ENCODE measurements at places on chromosomes 12 and 14.

- no peak for DNase-seq
These were observed 286.5 kb downstream of the SOX5 start for GRCh38 chr12:23662966-23663365.

DNA sequence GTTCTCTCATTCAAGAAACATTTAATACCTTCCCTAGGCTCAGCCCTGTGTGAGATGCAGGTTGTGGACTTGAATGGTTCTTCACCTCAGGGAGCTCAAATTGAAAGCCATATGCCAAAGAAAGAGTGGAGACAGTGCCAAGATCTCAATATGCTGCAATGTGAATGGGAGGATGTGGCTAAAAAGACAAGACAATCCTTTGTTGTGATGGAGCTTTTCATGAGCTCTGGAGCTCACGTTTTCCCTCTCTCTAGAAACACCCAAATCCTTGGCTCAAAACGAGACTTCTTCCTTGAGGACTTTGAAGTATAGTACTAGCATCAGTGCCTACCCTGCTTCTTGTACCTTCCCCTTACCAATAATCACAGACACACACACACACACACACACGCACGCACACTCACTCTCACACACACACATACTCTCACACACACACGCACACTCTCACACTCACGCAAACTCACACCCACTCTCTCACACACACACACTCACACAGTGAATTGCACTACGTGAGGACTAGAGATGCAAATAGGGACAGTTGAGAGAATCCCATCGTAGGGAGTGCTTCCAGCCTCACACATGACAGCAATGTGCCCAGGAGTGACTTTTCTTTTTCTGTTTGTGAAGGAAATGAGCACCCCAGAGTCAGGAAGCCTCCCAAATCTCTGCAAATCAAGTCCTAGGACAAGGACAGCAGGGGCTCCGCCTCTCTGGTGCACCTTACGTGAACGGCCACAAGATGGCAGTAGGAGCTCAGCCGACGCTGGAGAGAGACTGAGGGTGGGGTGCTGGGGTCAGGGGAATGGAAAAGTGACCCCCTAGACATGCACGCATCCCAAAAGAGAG, 231.4 kb downstream of the PCNX1 start:
- peak; percentile 44 for DNase-seq

- DNase-seq: no peak
These were observed 70.6 kb downstream of the SAMD4A start for GRCh38 chr14:54637270-54638134.

DNA sequence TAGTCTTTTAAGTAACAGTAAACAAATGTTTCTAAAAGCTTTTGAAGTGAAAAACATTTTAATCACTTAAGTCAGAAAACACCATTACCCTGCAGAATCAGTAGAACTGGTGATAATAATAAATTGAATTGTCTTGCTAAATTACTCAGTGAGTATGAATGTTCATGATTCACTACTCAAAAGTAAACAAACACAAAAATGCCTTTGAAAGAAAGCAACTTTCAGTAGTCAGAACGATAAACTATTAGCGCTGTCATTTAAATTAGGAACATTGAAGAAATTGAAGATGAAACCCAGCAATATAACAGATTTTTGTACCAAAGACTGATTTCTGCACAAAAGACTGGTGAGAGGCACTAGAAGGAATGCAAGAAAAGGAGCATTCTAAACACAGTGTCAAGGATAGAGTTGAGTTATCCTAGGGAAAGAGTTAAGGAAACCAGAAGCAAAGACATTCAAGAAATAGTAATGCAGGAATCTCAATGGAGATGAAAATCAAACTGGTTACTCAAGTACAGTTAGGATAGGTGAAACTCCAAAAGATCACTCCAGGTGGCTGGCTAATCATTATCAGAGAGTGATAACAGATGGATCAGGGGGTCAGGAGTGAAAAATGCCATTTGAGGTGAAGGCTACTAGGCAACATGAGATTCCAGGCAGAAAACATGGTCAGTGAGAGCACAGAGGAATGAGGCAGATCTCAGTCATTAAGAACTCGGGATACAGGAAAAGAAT, 77.4 kb upstream of the ALG10 start:
- DNase-seq: no peak

DNA sequence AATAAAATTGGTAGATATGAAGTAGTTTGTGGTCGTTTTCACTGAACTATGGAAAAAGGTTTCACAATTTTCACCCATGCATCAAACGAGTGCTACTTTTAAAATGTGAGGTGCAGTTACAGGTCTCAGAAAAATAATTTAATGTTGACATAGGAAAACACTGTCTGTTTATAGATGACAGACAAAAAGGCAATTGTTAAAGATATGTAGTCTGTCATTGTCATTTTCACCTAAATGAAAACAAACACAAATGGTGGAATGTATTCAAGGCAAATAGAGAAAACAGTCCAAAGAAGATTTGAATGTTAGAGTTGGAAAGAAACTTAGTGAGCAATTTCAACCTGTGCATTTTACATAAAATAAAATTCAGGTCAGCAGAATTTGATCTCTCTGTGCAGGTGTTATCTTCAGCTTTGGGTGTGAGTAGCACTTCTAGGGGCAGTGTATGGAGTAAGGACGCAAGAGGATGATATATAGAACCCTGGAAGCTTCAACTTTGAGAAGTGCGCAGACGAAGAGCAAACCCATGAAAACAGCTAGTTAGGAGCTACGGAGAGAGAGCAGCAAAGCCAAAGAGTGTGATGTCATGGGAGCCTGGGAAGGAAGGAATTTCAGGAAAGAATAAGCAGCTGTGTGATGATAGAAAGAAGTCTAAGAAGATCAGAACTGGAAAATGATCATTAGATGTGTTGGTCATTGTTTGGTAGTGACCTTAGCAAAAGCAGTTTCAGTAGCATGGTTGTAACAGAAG, 6.2 kb downstream of the RERG start:
- DNase-seq: no peak

- DNase-seq: no peak
These were observed 203.1 kb downstream of the PTPRO start for GRCh38 chr12:15525441-15525840.

GRCh38 chr12:54215989-54216796, 27.4 kb upstream of the SMUG1 start:
- DNase-seq: peak; percentile 29

DNA sequence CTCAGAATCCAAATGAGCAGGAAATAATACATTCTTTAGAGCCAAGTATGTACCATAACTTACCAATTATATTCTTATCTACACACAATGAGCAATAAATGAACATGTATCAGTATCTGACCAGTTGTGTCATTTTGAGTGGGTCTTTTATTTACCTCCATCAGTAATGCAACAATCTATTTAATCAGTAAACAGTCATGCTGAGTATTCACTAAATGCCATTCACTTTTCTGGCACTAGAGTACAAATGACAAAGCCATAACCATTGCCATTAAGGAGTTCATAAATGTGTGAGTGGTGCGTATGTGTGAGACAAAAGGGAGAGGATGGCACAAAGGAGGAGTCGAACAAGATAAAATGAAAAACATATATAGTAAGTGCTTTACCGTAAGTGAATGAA, 1.5 kb upstream of the STRAP start:
- no peak for DNase-seq

- DNase-seq: no peak
These were observed 332.5 kb downstream of the MED13L start for GRCh38 chr12:115944837-115945490.

- no peak for DNase-seq
These were observed 5.4 kb downstream of the ZNF891 start for GRCh38 chr12:133124674-133125073.

GRCh38 chr12:117046011-117046369, 53.2 kb downstream of the TESC start:
- peak; percentile 61 for DNase-seq

DNA sequence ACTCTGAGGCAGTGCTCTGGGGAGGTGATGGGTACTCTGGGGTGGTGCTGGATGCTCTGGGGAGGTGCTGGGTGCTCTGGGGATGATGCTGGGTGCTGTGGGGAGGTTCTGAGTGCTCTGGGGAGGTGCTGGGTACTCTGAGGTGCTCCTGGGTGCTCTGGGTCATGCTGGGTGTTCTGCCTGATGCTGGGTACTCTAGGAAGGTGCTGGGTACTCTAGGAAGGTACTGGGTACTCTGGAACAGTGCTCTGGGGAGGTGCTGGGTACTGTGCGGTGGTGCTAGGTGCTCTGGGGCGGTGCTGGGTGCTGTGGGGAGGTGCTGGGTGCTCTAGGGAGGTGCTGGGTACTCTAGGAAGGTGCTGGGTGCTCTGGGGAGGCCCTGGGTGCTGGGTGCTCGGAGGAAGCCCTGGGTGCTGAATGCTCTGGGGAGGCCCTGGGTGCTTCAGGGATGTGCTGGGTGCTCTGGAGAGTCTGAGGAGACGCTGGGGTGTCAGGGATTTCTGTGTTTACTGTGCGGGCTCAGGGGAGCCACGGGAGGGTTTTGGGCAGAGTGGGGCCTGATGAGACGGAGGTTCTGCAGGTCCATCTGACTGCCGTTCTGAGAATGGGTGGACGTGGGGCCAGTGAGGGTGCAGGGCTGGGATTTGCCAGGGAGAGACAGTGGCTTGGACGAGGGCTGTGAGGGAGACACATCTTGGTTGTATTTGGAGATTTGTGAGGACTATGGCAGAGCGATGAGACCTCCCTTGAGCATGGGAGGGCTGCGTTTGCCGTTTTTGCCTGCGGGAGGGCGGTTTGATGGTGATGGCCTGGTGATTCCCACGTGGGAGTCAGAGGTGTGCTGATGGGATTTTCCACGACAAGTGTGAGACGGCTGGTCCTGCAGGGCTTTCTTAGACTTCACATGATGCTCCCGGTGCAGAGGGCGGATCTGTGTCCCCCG, 30.0 kb downstream of the MMP17 start:
- DNase-seq: no peak

Data from hematopoietic multipotent progenitor cell treated with erythropoietin and hydrocortisone succinate and interleukin-3 and kit ligand, for 8 days (in vitro differentiated cells).